ENCODE measurements at places on chromosomes 3 and 15.

DNA sequence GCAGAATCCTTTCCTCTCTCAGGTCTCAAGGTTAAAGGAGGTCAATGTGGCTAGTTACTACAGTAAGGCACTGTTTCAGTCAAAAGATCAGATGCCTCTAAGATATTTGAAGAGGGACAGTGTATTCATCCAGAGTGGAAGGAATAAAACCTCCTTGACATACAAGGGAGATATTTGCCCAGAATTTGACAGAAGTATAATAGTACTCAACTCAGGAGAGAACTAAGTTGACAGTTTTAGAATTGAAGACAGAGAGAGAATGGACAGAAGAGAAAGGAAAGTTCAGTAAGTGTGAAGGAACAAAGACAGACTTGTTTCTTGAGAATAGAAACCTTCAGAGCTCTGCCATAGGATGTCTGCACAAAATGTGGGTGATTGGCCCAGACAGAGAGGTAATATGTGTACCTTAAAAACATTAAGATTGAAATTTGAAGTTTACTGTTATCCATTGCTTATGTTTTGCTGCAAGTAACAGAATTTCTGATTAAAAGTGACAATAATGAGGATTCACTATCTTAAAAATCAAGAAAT, 507.1 kb downstream of the IGSF11 start:
- no peak for DNase-seq

- DNase-seq = no peak
Observed at GRCh38 chr3:39202094-39202493, 9.7 kb upstream of the XIRP1 start.

GRCh38 chr3:65961733-65962132, 77.0 kb downstream of the MAGI1 start:
- DNase-seq = no peak

- DNase-seq = no peak
Observed at GRCh38 chr3:71542521-71543370, 40.8 kb downstream of the FOXP1 start.

DNA sequence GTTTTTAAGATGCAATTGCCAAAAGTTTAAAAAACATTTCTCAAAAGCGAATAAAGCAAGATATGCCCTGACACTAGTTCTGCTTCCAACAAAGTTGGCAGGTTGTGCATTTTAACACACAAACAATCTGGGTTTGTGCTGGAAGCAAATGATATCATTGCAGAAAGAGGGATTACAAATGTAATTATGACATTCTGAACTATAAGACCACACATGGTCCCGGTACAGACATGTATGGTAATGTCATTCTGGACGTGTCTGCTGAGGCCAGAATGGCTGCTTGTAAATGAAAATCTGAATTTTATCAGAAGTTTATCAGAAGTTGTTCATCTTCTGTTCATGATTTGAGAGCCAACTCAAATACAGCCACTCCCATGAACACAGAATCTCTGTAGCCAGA, 10.7 kb downstream of the TMC3 start:
- DNase-seq = no peak

DNA sequence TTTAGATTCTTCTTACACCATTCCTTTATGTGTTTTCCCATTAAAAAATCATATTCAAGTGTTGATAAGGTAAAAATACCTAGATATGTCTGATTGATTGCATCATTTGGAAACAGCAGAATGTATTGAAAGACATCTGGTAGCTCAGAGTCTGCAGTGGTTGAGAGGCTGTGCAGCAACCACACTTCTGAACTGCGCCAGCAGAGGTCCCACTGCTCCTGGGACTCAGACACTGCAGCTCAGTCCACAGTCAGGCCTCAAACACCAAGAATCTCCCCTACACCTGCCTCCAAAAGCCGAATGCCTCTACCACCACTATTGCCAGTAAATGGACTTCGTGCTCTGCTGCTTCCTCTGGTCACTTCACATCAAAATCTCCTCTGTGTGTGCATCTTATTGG, 176.9 kb upstream of the LMCD1 start:
- DNase-seq = peak; percentile 18

GRCh38 chr15:39979606-39980005, 45.7 kb downstream of the EIF2AK4 start:
- no peak for DNase-seq

GRCh38 chr3:134381831-134382442, 7.7 kb upstream of the AMOTL2 start:
- no peak for DNase-seq

- DNase-seq = no peak
Observed at GRCh38 chr3:46138581-46138980, 69.5 kb downstream of the CCR1 start.

DNA sequence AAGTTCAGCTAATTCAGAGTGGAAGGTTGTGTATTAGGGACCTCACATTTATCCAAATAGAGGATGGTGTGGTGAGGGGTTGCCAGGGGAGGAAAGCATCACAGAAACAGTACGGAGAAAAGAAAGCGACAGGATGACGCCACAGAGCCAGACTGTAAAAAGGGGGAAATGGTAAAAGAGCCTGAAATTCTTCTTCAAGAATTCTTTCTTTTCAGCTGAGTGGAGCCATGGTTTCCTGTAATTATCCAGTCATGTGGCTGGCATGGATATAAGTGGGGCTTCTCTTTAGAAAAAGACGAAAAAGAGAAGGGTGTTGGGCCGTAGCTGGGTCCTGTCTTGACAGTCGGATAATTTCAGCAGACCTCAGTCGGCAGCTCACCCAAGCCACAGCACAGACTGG, 24.5 kb upstream of the PSMD6 start:
- no peak for DNase-seq

GRCh38 chr15:77225088-77225487, 154.2 kb upstream of the TSPAN3 start:
- no peak for DNase-seq

DNA sequence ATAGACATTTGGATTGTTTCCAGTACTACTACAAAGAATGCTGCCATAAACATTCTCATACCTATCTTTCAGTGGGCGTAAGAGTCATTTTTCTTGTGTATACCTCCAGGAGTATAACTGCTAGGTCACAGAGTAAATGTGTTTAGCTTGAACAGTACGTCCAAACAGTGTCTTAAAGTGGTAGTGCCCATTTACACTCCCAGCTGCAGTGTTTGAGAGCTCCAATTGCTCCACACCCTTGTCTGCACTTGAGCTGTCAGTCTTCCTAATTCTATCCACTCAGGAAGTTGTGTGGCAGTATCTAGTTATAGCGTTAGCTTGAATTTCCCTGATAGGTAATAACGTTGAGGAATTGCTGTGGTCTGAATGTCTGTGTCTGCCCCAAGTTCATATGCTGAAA, 404.7 kb upstream of the PPP2R3A start:
- no peak for DNase-seq

- DNase-seq = no peak
Observed at GRCh38 chr3:171776411-171776810, 33.9 kb downstream of the PLD1 start.

GRCh38 chr3:80643421-80643820, 875.6 kb upstream of the ROBO1 start:
- no peak for DNase-seq

DNA sequence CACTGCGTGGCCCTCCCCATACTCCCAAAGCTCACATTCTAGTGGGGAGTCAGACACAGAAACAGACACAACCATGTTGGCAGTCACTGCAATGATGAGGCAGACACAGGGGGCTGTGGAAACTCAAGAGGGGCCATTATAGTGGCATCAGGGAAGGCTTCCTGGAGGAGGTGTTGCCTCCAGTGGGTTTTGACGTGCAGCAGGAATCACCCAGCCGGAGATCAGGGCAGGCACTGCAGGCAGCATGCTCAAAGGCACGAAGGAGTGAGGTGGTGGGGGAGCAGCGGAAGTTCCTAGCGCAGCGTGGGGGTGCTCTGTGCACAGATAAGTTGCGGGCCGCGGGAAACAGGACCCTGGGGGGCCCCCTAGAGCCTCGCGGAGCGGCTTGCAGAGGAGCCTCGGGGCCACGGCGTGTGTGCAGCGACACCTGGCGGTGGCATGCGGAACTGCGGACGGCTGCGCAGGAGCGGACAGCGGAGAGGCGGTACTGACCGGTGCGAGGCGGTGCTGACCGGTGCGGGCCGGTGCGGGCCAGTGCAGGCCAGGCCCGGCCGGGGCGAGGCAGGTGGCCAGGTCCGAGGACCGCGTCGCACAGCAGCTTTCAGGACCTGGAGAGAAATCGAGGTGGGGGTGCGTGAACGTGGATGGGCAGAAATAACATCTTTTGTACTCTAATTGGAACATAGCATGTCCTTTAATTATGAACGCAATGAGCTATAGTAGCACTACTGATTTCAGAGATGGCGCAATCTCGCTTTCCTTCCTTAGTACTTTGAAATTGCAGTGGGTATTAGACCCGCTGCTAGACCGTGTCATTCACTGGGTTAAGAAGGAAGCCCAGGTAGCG, 101.5 kb downstream of the FBLN2 start:
- DNase-seq = peak; percentile 75

DNA sequence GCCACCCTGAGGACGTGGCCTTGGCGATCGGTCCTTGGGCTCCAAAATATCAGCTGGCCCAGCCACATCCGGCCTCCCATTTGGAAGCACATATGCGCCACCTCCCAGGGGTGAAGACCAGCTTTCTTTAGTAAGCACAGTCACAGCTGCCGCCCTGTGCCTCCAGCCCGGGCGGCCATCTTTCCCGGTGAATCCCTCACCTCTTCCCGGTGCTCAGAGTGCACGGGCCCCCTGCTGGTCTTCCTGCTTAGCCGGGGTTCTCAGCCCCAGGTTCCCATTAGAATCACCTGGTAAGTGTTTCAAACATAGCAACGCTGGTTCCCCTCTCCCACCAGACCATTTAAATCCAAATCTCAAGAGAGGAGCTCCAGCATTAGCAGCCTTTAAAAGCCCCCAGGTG, 232.2 kb downstream of the VPS13C start:
- DNase-seq = no peak

DNA sequence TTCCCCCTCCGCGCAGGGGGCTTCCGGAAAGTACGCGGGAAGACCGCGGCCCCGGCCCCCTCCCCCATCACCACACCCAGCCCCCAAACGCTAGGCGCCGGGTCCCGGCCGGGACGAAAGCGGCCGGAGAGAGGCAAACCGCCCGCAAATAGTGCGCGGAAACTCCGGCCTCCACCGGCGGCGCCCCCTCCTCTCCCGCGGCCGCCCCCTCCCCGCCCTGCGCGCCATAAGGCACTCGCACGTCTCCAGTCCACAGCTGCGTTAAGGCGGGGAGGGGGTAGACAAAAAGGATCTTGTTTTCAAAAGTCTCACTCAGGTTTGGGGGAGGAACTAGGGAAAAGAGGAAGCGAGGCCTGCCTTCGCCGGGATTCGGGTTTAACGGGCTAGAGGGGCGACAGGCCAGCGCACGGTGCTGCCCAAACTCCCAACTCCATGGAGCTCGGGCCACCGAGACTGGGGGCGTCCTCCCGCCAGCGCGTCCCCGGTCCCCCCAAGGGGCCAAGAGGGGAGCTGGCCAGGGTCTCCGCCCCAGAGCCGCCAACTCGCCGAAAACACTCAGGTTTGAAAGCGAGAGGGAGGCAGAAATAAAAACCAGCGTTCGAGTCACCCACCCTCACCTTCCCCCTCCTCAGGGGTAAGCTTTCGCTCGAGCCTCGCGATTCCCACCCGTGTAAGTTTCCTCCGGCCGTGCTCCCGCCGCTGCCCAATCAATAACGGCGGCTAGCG, 1.8 kb downstream of the ANP32A start:
- peak; percentile 54 for DNase-seq

DNA sequence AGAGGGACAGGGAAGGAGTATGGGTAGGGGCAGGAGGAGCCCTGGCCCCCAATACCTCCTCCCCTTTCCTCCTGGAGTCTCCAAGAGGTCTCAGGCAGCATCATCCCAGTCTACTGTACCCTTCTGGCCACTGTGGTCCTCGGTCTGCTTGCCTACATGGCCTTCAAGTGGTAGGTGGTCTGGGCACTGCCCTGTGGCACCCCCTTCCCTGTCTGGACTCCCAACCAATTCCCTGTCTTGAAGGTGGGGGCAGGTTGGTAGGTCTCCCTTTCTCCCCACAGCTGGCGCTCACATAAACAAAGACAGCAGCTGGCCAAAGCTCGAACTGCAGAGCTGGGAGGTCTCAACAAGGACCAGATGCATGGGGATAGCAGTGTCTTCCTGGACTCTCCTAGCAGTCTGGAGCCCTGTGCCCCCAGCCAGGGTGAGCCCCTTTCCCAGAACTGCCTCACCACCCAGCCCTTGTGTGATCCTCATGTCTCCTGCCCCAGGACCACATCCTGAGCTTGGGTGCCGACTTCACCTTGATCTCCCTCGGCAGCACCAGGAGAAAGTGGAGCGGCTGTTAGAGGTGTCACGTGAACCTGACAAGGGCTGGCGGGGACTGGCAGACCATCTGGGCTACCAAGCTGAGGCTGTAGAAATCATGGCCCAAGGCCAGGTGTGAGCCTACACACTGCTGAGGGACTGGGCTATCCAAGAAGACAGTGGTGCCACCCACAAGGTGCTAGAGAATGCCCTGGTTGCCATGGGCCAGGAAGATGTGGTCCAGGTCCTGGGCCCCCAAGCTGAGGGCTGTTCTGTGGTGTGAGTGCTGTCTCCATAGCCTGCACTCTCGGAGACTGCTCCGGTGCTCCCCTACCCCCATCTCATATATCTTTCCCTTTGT, 33.1 kb downstream of the NBEAL2 start:
- DNase-seq = no peak

- DNase-seq = peak; percentile 19
Observed at GRCh38 chr3:134294302-134295280, 43.9 kb upstream of the RYK start.

- DNase-seq = no peak
Observed at GRCh38 chr3:158267015-158267414, 157.1 kb downstream of the RSRC1 start.

GRCh38 chr3:19632099-19633074, 301.6 kb downstream of the EFHB start:
- DNase-seq = no peak

GRCh38 chr3:45381168-45381852, 7.1 kb upstream of the LARS2 start:
- DNase-seq = no peak

GRCh38 chr3:98013411-98014267, 21.5 kb downstream of the GABRR3 start:
- DNase-seq = no peak

- no peak for DNase-seq
Observed at GRCh38 chr15:57667171-57667849, 39.2 kb upstream of the POLR2M start.

DNA sequence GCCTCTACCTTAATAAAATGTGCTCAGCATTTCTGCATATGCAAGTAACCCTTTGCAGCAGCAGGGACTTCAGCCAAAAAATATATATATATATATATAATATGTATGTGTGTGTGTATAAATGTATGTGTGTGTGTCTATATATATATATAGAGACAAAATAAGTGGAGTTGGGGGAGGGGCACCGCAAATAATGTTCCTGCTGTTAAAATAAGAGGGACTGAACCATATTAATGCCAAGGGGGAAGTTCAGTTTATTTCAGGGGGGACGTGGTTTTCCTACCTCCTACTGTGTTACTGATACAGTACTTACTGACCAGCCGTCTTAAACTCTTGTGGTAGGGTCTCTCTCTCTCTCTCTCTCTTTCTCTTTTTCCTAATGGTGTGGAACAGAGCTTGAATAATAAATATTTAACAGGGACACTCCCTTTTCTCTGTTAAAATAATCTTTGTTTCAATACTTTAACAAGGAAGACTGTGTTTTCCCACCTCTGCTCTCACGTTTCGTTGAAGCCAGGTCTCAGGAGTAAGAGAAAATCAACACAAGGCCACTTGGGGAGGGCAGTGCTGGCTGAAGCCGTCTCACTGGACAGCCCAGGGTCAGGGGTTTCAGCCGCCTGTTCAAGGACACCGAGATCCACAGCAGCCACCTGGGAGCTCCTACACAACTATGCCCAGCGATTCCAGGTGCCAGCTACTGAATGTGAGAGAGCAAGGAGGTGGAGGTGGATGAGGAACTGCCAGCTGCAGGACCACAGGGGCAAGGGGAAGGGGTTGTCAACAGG, 42.8 kb upstream of the ADAMTSL3 start:
- no peak for DNase-seq

Data from stimulated activated CD4-positive, alpha-beta T cell treated with anti-CD3 and anti-CD28 coated beads, Interleukin-12 subunit alpha, Interleukin-12 subunit beta, amount 100 ng/mL, for 4 hours (primary cell).